Effector memory CD8-positive, alpha-beta T cell (primary cell): ENCODE measurements at places on chromosomes 16 and 17.

GRCh38 chr17:4017377-4017776 lies 53.1 kb upstream of the ATP2A3 start:
- DNase-seq: no peak

GRCh38 chr17:58309918-58310259 lies 18.7 kb downstream of the TSPOAP1 start:
- DNase-seq: no peak

- no peak for DNase-seq
These were observed 18.5 kb upstream of the PITPNA start for GRCh38 chr17:1580979-1581676.

DNA sequence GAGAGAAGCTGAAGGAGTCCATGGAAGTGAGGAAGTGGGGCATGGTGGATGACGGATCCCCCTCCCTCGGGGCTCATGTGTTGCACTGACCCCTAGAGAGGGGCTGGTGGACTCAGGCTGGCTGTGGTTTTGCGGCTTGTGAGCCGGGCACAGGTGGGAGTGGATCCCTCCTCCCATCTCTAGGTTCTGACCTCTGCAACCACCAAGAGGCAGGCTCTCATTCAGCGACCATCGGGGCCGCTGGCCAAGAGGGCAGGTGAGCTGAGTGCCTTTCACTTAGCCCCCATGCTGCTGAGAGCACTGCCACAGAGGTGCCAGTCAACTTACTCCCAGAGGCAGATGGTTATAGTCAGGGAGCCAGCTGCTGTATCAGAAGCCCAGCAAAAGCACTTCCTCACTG lies 67.3 kb downstream of the SCNN1B start:
- no peak for DNase-seq

DNA sequence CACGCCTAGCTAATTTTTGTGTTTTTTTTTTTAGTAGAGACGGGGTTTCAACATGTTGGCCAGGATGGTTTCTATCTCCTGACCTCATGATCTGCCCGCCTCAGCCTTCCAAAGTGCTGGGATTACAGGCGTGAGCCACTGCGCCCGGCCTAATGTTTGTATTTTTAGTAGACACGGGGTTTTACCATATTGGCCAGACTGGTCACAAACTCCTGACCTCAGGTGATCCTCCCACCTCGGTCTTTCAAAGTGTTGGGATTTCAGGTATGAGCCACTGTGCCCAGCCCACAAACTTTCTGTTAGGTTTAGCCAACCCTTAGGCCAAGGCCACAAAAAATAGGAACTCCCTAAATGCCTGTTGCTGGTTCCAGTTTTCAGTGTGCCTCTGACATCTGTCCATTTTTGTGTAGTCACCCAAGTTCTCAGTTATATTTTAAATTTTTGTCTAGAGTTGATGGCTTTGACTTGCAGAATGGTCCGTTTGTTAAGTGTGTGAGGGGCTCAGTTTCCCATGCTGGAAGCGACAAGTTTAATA lies 12.7 kb downstream of the CCL16 start:
- DNase-seq: no peak

- peak; percentile 72 for DNase-seq
These were observed 46.3 kb upstream of the ICAM2 start for GRCh38 chr17:64066716-64067115.

DNA sequence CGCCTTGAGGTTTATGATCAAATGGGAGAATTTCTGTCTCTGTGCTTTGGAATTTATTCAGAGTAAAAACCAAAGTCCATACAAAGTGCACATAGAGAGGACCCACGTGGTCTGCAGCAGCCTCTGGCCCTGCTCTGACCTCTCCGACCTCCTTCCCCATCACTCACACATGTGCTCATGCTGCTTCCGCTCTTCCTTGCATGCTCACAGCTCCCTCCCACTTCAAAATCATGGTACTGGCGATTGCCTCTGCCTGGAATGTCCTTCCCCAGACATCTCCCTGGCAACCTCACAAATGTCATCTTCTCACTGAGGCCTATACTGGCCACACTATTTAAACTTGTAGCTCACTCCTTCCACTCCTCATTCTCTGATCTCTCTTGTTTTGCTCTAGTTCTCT lies 418.0 kb downstream of the CA10 start:
- no peak for DNase-seq

- DNase-seq: no peak
These were observed 475.0 kb downstream of the HS3ST3B1 start for GRCh38 chr17:14775731-14776492.

- DNase-seq: no peak
These were observed 8.9 kb upstream of the MYL4 start for GRCh38 chr17:47200325-47200664.

GRCh38 chr16:75309899-75310430 lies 58.5 kb upstream of the BCAR1 start:
- no peak for DNase-seq

DNA sequence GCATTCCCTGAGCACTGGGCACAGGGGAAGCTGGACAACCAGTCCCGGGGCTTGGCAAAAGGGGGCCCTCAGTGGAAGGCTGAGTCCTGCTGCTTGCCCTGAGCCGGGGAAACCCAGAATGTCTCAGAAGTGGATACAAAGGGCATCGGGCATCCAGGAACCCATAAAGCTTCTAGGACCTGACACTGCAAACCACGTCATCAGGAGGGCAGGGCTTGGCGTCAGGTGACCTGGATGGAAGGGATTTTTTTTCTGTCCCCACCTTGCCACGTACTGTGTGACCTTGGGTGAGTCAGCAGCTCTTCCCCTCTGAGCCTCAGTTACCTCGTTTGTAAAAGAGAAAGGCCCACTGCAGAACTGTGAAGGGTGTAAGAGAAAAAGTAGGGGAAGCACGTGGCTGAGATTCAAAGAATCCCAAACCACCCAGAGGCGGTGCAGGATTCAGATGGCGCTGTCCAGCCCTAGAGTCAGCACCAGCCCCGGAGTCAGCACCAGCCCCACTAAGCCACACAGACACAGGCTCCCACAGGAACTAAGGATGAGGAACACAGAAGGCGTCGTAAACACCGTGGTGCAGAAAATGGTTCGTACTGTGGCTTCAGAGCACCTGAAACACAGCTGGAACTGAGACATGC lies 53.7 kb downstream of the C16orf95 start:
- no peak for DNase-seq

DNA sequence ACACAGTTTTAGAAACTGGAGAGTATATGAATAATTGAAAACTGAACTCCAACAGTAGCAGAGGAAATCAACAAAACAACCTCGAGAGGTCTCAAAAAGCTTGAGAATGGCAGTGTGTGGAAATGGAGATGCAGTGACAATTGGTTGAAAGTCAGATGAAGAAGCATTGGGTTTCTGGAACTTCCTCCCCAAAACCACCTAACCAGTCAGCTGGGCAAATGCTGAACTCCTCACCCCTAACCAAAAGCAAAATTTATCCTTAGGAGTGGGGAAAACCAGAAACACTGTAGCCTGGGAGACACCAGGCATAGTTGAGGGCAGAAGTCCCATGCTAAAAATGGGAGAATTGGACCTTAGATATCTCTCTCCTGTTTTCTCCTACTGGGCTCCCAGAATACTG lies 109.9 kb downstream of the TANC2 start:
- no peak for DNase-seq

DNA sequence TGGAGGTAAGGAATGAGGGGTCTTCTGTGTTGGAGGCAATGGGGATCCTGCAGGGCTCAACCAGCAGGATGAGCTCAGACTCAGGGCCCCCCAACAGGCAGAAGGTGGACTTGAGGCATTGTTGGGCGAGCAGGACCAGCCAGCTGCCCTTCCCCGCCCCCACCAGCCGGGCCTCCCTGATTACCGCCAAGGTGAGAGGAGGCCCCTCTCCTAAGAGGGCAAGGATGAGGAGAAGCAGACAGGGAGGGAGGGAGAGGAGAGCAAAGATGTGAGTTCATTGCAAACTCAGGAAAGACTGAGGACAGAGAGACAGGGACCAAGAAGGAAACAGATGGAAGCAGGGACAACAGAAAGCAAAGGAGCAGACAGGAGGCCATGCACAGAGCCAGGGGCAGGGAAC lies 272.8 kb upstream of the XYLT1 start:
- no peak for DNase-seq

GRCh38 chr16:84838383-84838948 lies 18.7 kb downstream of the CRISPLD2 start:
- DNase-seq: no peak
